ENCODE measurements at places on chromosomes 5 and 9.

GRCh38 chr9:91817493-91818224 is 132.4 kb downstream of the ROR2 start:
- no peak for DNase-seq

DNA sequence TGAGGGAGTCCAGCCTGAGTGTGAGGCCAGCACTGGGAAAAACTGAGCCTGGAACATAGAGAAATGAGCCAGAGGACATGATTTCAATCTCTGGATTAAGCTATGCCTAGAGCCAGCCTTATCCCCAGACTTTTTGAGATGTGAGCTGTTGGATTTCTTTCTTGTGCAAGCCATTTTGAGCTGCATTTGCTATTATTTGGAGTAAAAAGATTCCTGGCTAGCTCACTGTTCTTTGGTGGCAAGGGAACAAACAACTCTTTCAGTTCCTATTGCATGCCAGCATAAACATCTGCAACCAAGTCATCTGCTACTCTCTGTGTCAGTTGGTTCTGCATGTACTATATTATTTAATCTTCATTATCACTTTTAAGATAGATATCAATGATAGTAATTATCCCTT is 70.1 kb upstream of the MAN2A1 start:
- DNase-seq, result no peak

- DNase-seq, result no peak
These were observed 21.8 kb upstream of the BARX1 start for GRCh38 chr9:93976973-93977372.

- no peak for DNase-seq
These were observed 645.7 kb downstream of the PRR16 start for GRCh38 chr5:121109817-121110216.

DNA sequence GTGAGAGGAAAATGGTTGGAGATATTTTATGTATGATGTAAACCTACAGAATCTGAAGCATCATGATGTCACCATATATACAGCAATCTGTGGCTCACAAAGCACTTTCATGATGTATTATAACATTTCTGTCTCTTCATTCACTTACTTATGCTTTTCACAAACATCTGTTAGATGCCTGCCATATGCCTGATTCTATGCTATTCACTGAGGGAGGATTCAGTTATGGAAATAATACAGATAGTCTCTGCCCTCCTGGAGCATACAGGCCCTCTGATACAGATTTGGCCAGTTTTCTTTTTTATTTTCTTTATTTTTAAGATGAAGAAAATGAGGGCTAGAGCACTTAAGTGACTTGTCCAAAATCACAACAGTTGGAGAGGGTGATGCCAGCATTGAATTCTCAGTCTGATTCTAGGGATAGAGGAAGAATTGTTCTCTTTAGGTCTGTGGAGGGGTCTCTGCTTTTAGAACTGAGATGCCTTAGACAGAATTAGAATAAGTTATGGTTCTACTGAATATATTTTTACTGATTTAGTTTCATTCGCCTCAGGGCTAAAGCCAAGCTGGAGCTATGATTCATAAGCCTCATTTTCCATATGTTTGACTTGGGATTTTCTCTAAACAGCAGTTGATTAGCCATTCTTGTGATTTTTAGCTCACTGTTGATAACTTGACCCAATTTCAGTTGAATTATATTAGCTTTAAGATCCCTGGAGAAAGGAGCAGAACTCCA is 636.4 kb downstream of the PRELID2 start:
- DNase-seq, result no peak

DNA sequence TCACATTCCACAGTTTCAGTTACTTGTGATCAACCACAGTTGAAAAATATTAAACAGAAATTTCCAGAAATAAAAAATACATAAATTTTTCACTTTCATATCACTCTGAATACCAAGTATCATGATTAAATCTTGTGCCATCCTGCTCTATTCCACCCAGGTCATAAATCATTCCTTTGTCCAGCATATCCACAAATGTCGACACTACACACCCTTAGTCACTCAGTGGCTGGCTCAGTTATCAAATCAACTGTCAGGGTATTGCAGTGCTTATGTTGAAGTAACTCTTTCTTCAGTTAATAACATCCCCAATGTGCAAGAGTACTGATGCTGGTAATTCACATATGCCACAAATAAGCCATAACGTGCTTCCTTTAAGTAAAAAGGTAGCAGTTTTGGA is 115.7 kb downstream of the FBXL17 start:
- DNase-seq, result no peak

DNA sequence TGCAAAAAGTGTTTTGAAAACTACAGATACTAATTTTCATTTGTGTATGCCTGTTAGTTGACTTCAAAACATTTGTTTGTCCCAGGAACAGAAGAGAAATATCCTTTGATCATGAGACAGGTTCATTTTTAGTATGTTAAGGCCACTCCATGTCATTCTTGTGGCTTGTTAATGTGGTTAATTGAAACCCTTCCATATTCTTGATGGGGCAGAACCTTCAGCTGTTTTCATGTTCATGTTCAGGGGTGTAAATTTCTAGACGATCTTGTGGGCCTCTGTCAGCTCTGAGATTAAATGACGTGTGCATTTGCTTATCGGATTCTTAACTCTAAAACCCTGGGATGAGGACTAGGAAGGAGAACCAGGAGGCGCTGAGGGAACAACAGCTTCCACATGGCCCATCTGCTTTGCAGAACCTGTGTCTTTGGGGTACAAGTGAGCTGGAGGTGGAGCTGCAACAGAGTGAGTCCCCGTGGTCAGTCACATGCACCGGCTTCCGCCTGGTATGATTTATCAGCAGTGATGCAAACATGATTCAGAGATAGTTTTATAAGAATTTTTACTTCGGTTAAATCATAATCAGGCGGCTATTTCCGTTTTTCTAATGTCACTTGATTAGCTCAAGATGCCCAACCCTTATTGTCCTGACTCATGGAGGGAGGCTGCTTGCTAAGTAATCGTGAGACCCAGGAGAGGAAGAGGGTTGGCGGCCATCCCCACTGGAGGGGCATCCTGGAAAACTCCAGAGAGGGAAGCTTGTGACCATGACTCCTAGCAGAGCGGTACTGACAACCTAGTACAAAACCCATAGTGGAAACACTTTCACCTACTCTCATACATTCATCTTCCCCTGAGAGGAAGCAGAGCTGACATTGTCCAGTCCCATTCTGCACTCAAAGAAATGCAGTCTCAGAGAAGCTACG is 138.4 kb downstream of the C9orf152 start:
- DNase-seq, result no peak

DNA sequence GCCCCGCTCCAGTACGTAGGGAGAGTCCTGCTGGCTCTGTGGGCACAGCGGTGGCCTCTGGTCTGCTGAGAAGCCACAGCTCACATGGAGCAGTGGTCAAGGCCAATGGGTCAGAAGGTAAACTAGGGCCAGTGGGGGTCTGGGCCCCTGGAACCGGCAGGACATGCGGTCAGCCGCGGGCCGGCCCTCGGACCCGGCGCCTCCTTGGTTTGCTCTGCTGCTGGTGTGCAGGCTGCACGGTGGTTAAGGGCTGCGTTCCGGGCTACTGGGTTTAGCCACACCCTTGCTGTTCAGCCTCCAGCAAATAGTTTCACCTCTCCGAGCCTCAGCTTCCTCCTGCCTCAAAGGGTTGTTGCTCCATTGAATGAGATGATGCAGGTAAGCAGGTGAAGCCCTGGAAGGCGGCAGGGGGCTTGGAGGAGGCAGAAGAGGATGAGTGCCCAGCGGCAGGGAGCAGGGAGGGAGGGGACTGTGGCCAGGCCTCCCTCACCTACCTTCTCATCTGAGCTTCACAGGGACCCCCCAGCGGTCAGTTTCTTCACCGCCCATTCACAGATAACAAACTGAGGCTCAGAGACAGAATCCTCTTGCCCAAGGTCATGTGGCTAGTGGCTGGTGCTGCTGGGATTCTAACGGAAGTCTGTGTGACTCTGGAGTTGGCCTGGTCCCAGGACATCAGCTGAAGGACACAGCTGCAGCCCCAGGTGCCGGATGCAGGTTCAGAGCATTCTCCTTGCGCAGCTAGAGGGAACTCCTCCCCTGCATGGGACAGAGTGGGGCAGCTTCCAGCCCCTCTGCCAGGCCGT is 3.7 kb upstream of the COL5A1 start:
- no peak for DNase-seq

DNA sequence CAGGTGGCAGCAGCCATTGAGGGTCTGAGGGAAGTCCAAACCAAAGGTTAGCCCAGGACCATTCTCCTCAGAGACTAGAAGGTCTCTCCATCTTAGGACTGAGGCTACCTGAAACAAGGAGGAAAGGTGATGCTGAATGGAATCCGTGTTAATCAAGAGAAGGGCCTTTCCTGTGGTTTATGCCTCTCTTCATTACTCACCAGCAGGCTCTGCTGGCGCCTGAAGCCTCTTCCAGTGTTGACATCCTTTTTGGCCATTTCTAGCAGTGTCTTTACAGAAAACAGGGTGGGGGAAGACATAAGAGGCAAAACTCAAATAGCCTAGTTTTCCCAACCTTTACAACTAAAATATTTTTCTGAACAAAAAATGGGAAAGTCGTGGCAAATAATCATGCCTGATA is 98.0 kb downstream of the ENC1 start:
- no peak for DNase-seq

GRCh38 chr9:70054521-70054920 is 10.9 kb downstream of the MAMDC2 start:
- DNase-seq, result no peak
